ENCODE measurements at places on chromosomes 3 and 15.

DNA sequence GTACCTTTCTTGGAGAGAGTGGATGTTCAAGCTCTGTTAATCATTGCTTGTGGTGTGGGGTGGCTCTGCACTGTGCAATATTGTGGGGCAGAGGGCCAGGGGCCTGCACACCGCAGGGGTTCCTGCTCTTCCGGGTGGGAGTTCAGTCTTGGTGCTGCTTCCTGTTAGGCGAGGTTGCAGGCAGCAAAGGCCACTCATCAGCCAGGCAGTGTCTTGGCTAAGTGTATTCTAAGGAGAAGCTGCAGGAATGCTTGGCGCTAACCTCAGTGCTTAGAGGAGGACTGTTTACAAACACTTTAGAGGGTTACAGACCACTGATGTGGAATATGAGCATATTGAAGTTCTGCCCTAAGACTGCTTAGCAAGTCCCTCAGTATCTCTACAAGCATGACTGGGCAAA is 81.7 kb downstream of the CEP63 start:
- no peak for DNase-seq

GRCh38 chr15:88440021-88440420 is 27.2 kb downstream of the MRPL46 start:
- DNase-seq = no peak

- no peak for DNase-seq
Observed at GRCh38 chr3:36709826-36710365, 54.5 kb downstream of the DCLK3 start.

DNA sequence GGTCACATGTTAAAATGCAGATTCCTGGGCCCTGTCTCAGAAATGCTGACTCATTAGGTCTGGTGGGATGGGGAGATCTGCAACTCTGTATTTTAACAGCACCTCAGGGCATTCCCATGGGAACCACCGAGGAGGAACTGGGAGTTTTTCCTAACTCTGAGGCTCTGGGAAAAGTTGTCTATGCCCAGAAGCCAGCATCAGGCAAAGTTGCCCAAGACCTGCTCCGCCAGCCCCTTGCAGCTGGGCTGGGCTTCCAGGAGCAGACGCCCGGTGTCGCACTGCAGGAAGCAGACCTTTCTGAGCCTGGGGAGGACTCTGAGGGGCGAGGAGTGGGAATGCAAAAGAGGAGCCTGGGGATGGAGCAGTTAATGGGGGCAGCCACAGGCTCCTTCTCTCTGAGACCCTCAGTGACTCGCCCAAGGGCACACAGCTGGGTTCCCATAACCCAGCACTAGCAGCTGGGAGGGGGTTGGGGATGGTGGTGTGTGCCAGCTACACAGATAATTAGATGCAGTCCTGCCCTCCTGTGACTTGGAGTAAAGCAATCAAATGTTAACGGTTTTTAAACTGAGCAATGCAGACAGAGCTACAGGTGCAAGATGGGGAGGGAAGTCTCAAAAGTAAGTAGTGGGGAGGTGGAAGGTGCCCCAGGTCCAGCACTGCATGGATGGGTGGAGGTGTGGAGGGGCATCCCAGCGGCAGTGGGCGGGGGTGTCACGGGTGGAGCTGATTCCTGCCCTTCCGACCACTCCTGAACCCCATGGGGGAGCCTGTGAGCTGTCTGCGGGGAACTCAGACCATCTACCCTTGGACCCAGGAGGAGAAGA is 100.4 kb downstream of the LSM3 start:
- no peak for DNase-seq

- no peak for DNase-seq
Observed at GRCh38 chr3:37945156-37945806, 45.3 kb upstream of the VILL start.

- DNase-seq = no peak
Observed at GRCh38 chr3:28645149-28645548, 296.5 kb upstream of the AZI2 start.

DNA sequence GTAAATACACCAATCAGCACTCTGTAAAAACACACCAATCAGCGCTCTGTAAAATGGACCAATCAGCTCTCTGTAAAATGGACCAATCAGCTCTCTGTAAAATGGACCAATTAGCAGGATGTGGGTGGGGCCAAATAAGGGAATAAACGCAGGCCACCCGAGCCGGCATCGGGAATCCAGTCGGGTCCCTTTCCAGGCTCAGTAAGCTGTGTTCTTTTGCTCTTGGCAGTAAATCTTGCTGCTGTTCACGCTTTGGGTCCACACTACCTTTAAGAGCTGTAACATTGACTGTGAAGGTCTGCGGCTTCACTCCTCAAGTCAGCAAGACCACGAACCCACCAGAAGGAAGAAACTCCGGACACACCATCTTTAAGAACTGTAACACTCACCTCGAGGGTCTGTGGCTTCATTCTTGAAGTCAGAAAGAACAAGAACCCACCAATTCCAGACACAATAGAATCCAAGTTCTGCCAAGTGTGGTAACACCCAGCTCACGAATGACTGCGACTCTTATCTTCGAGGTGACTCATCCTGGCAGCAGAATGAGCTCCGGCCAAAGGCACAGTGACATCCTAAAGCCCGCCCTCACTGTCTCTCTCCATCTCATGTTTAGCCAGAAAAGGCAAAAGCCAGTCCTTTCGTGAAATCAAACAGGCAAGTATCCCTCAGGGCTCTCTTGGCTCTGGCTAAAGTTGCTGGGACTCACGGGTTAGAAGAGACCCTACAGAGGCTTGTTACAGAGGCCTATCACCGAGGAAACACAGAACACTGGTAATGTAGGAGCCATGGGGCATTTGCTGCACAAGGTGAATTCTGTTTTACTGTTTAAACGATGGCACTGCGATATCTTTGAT is 155.2 kb downstream of the FAM43A start:
- DNase-seq = no peak

- no peak for DNase-seq
Observed at GRCh38 chr15:52657338-52657737, 21.9 kb downstream of the ATOSA start.

GRCh38 chr3:53254509-53255422 is 1.1 kb downstream of the TKT start:
- peak; percentile 14 for DNase-seq
